NCI-H2081 (cell line): ENCODE measurements at places on chromosomes 3 and 15.

GRCh38 chr15:29278436-29279105 is 8.9 kb upstream of the NSMCE3 start:
- DNase-seq = no peak

- peak; percentile 27 for DNase-seq
Measured at GRCh38 chr3:183698756-183699155, 1.2 kb downstream of the YEATS2 start.

DNA sequence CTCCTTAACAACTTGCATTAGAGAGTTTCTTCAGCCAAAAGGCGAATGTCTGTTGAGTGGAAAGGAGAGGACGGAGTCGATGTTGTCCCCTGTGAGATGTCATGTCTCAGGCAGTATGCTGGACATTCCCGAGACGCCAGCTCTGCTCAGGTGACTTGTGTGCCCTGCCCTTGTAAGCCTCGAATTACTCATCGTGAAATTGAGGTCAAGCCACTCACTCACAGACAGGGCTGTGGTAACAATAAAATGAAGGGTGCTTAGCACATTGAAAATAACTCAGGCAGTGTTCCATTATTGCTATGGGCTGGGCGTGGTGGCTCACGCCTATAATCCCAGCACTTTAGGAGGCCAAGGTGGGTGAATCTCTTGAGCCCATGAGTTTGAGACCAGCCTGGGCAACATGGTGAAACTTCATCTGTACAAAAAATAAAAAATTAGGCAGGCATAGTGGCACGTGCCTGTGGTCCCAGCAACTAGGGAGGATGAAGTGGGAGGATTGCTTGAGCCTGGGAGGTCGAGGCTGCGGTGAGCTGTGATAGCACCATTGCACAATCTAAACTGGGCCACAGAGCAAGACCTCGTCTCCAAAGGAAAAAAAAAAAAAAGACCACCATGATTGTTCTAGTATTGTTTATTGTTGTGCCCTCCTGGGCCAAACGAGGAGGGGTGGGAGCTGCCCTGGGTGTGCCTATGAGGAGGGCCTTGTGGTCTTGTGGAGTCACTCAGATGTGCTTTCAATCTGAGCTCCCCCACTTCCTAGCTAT is 214.4 kb downstream of the THSD4 start:
- no peak for DNase-seq

DNA sequence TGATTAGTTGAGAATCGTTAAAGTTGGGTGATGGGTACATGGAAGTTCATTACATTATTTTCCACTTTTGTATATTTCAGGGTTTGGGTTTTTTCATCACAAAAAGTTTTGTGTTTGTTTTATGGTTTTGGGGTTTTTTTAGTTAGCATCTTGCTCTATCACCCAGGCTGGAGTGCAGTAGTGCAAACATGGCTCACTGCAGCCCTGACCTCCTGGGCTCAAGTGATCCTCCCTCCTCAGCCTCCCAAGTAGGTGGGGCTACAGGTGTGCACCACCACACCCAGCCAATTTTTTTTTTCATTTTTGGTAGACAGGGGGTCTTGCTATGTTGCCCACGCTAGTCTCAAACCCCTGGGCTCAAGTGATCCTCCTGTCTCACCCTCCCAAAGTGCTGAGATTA is 100.1 kb upstream of the CHD2 start:
- no peak for DNase-seq

DNA sequence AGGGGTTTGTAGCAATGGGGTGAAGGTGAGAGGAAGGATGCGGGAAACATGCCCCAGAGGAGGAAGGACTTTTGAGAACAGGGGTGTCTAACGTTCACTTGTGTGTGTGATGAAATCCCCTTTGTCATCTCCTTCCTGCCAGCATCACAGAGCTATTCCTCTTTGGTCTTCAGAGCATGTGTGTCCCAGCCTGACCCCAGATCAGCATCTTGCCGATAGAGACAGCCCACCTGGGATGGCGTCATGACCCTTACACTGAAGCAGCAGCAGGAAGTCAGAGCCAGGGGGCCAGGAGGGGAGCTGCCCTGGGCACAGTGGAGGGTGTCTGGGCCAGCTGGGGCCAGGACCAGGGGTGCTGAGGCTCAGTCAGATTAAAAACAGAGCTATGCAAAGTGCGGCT is 29.9 kb upstream of the GRIP2 start:
- no peak for DNase-seq

GRCh38 chr15:36632226-36632625 is 52.8 kb downstream of the CDIN1 start:
- no peak for DNase-seq

DNA sequence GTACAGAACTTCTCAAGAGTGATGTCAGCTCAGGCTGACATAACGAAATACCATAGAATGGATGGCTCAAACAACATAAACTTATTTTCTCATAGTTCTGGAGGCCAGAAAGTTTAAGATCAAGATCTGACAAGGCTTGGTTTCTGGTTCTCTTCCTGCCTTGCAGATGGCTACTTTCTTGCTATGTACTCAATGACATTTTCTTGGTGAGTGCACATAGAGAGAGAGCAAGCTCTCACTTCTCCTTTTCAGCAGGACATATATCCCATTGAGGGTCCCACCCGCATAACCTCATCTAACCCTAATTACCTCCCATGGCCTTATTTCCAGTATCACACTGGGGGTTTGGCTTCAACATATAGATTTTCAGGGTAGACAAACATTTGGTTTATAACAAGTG is 1072.1 kb downstream of the PLOD2 start:
- DNase-seq = no peak

- no peak for DNase-seq
Measured at GRCh38 chr3:156246961-156247725, 126.8 kb downstream of the KCNAB1 start.

- no peak for DNase-seq
Measured at GRCh38 chr15:68653801-68654200, 75.0 kb downstream of the CORO2B start.

- no peak for DNase-seq
Measured at GRCh38 chr3:72617424-72618024, 230.7 kb downstream of the SHQ1 start.

DNA sequence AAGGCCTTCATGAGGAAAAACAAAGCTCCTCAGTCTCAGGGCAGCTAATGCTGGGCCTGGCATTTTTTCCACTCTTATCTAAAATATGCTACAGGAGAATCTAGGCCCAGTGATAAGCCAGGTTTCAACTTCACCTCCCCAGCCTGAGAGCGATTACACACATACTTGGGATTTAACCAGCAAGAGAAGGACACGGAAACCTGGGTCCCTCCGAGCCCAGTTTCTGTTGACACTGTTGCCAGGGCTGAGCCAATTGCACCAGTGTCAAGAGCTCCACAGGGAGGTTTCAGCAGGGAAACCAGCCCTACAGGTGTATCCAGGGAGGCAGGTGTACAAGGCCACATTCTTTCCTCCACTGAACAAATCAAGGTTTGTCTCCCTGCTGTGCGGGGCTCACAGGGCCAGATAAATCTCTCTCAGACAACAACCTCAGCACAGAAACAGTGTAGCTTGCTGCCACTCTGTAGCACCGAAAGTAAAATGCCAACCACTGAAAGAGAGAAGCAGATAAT is 85.4 kb downstream of the MAGI1 start:
- DNase-seq = peak; percentile 93

- DNase-seq = no peak
Measured at GRCh38 chr15:31478702-31479221, 152.1 kb downstream of the KLF13 start.

DNA sequence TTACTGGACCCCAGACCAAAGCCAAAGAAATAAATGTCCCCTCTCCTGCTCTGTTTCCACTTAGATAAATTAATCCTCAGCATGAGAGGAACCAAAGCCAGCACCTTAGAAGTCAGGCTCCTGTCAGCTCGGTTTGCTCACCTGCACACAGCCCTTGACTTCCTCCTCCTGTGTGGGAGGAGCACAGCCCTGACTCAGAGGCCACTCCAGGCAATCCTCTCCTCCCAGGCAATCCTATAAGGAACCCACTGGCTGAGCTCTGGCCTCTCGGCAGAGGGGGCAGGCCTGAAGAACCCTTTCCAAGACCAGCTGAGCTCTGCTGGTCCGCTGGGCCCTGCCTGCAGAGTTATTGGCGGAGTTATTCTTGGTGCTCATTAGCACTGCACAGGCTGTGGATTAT is 30.8 kb downstream of the LIPC start:
- no peak for DNase-seq

DNA sequence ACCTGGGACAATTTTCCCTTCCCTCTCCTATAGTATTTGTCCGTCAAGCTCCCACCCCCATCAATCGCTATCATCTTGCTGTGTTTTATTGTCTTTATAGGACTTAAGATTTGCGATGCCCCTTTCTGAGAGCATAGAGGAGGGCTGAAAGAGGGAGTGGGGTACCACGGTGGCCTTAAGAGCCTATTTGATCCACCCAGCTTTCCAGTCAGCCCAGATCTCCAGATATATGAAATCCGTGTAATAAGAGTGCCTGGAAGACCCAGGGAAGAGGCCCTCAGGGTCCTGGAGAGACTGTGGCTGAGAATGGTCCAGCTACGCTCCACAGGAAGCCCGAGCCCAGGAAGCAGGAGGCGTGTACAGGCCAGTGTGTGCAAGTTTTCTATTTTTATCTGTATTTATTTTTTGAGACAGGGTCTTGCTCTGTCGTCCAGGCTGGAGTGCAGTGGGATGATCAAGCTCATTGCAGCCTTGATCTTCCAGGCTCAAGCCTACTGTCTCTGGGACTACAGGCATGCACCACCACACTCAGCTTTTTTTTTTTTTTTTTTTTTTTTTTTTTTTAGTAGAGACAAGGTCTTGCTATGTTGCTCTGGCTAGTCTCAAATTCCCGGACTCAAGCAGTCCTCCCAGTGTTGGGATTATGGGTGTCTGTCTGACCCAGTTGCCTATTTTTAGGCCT is 964 bp upstream of the NCKIPSD start:
- no peak for DNase-seq

DNA sequence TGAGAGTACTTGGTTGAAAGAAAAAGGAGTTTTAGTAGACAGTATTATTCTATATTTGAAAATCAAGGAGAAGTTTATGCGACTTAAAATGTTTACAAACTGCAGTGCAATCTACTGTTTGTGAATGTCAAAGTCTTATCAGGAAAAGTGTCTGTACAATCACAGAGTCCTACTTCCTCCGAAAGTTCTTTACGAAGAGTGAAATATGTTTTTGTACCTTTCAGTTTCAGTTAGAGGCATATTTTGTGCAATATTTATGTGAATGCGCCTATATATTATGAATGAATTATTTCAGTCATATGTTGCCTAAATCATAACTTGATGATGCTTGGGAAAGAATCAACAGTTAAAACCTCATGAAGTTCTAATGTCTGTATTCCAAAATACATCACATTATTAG is 31.5 kb downstream of the NGRN start:
- no peak for DNase-seq

GRCh38 chr3:71585131-71585530 is 1.6 kb upstream of the FOXP1 start:
- DNase-seq = no peak

GRCh38 chr3:46095307-46095706 is 68.0 kb upstream of the XCR1 start:
- DNase-seq = no peak

- DNase-seq = no peak
Measured at GRCh38 chr3:46947981-46948791, 28.4 kb downstream of the CCDC12 start.
